ENCODE measurements at places on chromosomes 5 and 9. TPM values are rescaled to one million over a fixed set of nuclear protein-coding genes. Genes with fewer than 3 reads are reported as not detected.

- no peak for DNase-seq
Measured at GRCh38 chr9:16585591-16585990, 284.9 kb downstream of the BNC2 start.

- no peak for DNase-seq
Measured at GRCh38 chr5:57655228-57655627, 172.6 kb upstream of the ACTBL2 start.

GRCh38 chr5:135437796-135438560, 9.2 kb downstream of the DCANP1 start:
- no peak for DNase-seq

The HACD4 gene
- polyA plus RNA-seq = 1.4 TPM

DNA sequence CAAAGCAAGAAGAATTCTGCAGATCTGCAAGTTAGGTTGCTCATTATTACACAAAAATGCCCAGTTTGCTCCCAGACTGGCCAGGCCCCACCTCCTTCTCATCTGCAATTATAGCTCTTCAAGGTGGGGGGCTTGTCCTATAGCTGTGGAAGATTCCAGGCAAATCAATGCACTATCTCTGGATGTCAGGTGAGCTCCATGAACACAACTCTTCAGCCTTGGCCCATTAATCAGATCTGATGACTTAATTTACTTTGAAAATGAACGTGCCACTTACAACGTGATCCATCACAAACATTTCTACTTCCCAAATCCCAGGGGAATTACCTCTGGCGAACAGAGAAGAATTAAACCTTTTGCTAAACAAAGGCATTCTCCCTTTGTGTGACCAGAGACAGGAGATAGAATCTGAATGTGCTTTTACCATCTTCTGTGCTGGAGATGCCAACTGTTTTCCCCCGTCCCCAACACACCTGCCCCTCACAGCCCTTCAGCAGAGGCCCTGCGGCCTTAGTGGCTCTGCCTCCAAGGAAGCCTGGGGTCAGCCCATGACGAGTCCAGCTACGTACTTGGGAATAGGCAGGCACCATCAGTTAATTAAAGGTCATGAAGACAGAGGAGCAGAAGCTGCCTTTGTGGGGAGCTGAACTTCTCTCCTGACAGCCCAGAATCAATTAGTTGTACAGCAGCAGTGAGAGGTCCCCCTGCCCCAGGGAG, 60.5 kb downstream of the SNX18 start:
- DNase-seq = no peak

DNA sequence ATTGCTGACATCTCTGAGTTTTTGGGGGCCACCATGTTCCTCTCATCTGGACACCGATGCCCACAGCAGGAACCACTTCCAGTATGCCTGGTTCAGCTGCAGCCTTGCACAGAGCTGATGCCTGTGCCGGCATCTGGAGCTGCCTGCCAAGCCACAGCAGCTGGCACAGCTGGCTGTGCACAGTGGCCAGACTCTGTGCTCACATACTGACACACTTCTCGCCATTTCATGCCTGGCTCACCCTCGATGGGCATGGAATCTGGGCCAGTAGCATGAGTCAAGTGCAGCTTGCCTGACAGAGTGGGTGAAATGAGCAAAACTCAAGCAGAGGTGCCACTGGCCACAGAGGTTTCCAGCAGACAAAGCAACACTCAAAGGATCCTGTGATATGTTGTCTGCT, 863.4 kb downstream of the DNAH5 start:
- peak; percentile 11 for DNase-seq

DNA sequence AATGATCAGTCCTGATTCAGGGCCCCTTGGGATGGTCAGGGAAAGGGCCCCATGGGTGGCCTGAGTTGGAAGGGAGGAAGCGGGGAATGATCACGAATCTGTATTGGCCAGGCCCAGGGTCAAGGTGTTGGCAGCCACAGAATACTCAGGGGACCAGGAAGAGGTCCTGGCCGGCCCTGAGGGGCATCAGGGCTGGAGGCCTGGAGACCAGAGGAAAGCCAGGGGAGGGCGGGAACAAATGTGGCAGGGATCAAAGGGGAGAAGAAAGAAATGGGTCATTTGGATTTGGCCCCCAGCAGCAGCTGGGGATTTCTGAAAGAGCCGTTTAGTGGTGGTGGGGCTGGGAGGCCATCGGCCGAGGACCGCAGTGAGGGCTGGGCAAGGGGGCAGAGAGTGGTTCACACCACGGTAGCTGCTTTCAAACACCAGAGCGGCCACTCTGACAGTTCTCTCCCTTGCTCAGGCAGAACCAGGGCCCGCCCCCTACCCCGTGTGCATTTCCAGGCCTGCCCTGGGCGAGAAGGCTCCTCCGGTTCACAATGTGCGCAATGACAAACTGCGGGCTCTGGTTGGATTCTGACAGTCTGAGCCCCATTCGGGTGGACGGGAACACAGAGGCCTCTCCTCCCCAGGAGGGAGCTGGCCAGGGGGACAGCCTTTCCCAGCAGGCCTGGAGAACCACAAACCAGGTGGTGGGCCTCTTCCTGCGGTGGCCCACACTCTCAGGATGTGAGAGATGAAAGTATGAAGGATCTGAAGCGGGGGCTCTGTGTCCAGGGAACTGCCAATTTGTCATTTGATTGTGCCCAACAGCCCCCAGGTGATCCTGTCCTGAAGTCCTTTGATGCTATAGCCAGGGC, 220.3 kb upstream of the IER5L start:
- DNase-seq = no peak

DNA sequence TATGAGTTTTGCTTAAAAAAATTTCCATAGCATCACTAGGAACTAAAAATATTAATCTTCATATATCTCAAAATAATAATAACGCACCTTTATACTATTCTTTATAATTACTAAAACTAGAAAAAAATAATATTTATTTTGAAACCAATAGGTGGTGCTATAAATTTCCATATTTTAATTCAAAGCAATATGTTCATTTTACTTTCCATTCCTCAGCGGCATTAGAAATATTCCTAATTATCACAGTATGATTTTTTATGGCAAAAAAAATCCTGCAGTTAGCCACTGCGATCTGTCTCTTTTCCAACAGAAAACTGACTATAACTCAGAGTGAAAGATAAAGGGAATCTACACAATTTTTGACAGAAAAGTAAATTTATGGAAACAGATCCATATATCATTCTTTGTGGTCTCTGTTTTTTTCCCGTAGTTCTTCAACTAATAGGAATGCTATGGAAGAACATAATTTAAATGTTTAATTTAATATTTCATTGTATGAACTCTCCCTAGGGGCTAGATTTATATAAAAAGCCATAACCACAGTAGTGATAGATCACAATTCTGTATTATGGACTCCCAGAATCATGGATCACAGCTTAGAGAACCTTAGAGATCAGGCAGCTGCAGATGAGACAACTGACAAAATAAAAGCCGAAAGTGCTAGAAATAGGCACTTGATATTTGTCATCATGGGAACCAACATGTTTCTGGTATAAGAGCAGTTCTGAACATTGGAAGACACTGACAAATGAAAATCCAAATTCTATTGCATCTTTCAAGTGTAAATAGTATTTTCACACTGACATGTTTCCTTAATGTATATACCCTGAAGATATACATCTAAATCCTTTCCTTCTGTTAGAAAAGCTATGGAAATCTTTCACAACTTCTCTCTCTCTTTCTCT, 167.7 kb upstream of the MPDZ start:
- DNase-seq = peak; percentile 34

The PCDHB7 gene
- 3.2 TPM for polyA plus RNA-seq

The SMIM33 gene
- polyA plus RNA-seq = not detected

- DNase-seq = no peak
Measured at GRCh38 chr9:36571333-36571732, 1.4 kb upstream of the MELK start.

DNA sequence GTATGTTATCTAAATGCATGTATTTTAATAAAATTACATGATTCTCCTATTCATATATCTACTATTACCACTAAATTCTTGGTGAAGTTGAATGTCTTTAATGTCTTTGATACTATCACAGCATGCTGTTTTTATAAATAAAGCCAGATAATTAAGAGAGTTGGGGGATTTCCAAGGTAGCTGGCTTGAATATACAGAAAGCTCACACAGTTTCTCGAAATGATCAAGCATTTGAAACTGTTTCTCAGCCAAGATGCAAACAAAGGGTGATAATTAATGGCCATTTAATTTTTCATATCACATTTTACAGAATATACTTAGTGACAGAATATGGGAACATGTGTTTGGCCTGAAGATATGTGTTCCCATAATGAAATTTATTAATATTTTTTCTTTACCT, 145.6 kb upstream of the CDH12 start:
- DNase-seq = no peak

DNA sequence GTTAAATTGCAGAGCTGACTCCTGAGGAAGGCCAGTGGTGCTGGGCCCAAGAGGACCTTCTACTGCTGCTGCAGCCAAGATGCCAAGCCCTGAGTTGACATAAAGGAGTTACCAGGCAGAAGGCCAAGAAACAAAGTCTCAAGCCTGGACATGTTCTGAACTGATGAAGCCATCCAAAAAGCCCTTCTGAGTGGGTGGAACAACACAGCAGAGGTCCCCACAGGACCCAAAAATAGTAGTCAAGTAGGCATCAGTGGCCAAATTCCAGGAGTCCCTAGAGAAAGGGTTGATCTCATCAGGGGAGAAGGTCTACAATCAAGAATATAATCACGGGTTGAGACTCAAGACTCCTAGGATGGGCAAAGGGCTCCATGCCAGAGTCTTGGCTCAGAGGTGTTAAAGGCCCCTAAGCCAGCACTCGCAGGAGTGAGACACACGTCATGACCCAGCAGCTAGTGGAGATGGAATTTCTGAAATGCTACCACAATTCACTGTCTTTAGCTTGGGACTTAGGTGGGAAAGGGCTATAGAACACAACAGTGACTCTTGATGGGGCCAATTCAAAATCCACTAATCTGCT, 119.7 kb downstream of the FANCC start:
- no peak for DNase-seq

GRCh38 chr9:136110082-136111061, 8.3 kb downstream of the TMEM250 start:
- no peak for DNase-seq

The LARP1 gene
- polyA plus RNA-seq = 109 TPM

The HSD17B3 gene
- polyA plus RNA-seq = 0.63 TPM

DNA sequence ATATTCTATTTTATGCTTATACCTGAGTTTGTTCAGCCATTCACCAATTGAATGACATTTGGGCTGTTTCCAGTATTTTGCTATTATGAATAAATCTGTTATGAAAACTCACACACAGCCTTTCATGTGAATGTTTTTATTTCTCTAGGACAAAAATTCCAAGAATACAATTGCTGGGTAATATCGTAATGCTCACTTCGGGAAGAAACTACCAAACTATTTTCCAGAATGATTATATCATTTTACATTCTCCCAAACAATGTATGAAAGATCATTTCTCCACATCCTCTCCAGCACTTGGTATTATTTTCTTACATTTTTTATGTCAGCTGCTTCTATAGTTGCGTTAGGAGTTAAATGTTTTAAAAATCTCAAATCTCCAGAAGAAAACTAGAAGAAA, 58.3 kb upstream of the LHFPL2 start:
- no peak for DNase-seq

DNA sequence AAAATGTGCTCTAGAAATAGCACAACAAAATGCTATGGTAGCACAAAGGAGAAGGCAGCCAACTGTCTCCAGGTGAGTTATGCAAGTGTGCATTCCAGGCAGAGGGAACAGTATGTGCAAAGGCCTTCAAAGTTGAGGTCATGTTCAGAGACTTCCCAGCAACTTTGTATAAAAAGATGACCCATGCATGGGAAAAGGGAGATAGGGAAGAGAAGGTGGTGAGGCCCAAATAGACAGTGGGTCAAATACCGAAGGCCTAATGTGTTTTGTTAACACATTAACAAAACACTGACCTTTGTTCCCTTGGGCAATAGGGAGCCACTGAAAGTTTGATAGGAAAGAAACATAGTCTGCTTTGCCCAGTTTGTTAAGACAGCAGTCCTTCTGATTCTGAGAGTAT, 445.3 kb downstream of the EBF1 start:
- no peak for DNase-seq

- DNase-seq = no peak
Measured at GRCh38 chr5:53249529-53250200, 140.1 kb upstream of the MOCS2 start.

The ELOVL7 gene
- 0.30 TPM for polyA plus RNA-seq

All from hindlimb muscle (tissue), 1 donor.